Stimulated activated CD4-positive, alpha-beta T cell treated with anti-CD3 and anti-CD28 coated beads, Interleukin-15, amount 100 ng/mL, for 48 hours (primary cell): ENCODE measurements at places on chromosomes 11 and 22.

DNA sequence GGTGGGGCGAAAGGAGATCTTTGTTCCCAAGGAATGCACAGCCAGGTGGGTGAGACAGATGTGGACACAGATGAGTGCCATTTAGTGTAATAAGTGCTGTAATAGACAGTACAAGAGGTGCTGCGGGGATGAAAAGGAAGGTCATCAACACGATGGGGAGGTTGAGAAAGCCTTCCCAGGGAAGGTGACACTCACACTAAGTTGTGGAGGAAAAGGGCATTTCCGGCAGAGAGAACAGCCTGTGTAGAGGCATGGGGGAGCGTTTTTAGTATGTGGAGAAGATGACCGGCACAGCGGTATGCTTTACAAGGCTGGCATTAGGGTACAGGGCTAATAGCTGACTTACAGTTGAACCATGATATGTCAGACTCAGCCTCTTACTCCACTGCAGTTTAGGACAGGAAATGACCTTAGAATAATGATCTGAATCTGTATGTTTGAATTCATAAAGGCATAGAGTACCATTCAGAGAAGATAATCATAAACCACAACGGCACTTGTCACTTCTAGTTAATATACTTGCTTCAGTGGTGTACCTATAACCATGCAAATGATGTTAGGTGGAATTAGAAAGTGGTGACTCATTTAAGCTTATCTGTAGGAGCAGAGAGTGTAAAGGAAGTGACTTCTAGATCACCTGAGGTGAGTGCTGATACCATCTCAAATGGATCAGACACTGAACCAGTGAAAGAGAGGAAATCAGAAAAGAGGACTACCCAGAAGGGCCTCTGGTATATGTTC lies 60.6 kb downstream of the FAM83F start:
- no peak for DNase-seq

DNA sequence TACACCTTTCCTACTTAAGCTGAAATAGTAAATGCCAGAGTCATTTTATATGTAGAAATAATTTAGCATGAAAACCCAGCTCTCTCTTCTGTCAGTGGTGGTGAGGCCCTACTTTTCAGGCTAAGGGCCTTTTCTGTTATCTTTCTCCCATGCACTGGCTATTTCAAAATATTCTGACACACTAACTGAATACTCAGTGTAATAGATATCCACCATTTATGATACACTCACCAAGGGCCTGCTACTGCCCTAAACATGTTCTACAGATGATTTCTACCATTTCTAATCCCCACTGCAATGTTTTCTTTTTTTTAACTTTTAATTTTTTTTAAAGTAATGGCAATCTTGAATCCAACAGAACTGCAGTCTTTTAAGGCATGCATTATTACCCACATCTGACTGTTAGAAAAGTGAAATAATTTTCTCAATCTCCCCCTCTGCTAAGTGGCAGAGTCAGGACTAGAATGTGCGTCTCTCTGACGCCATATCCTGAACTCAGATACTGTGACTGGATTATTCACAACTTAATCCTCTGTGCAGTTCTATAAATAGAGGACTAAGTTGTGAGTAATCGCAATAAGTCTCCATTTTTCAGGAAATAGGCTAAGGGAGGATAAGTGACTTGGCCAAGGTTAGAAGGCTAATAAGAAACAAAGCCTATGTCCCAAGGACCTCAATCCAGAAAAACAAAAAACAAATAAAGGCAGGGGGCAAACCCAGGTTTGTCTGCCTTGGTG lies 44.0 kb downstream of the GRAMD1B start:
- DNase-seq = no peak

- DNase-seq = no peak
Measured at GRCh38 chr22:17097062-17097461, 12.3 kb downstream of the IL17RA start.

GRCh38 chr11:21552911-21553310 lies 640.0 kb upstream of the ANO5 start:
- DNase-seq = no peak

- no peak for DNase-seq
Measured at GRCh38 chr11:111986589-111986988, 38.6 kb upstream of the DLAT start.
